ENCODE measurements at places on chromosomes 6 and 20.
A peak's percentile ranks its signal among the peaks of the same experiment; 100 is the strongest.

GRCh38 chr6:26019967-26020328, 57.3 kb downstream of the TRIM38 start:
- DNase-seq = no peak

GRCh38 chr6:111837007-111837406, 36.2 kb downstream of the FYN start:
- peak; percentile 48 for DNase-seq

DNA sequence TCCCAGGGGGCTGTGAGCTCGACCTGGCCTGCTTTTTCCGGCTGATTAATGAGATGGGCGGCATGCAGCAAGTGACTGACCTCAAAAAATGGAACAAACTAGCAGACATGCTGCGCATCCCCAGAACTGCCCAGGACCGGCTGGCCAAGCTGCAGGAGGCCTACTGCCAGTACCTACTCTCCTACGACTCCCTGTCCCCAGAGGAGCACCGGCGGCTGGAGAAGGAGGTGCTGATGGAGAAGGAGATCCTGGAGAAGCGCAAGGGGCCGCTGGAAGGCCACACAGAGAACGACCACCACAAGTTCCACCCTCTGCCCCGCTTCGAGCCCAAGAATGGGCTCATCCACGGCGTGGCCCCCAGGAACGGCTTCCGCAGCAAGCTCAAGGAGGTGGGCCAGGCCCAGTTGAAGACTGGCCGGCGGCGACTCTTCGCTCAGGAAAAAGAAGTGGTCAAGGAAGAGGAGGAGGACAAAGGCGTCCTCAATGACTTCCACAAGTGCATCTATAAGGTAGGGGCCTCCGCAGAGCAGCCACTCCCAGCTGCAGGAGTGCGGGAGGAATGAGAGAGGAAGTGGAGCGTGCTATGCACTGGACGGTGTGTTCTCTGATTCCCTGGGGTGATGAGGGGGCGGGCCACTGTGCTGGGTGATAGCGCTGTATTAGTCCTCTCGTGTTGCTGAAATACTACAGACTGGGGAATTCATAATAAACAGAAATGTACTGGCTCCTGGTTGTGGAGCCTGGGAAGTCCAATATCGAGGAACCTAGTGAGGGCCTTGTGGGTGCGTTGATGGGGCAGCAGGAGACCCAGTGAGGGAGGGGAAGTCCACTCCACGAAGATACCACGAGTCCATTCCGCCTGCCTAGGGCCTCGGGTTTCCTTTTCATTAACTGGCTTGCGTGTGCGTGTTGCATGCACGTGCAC, 161.7 kb downstream of the DTNBP1 start:
- DNase-seq = no peak

- DNase-seq = no peak
Observed at GRCh38 chr20:44402391-44403193, 47.1 kb downstream of the HNF4A start.

DNA sequence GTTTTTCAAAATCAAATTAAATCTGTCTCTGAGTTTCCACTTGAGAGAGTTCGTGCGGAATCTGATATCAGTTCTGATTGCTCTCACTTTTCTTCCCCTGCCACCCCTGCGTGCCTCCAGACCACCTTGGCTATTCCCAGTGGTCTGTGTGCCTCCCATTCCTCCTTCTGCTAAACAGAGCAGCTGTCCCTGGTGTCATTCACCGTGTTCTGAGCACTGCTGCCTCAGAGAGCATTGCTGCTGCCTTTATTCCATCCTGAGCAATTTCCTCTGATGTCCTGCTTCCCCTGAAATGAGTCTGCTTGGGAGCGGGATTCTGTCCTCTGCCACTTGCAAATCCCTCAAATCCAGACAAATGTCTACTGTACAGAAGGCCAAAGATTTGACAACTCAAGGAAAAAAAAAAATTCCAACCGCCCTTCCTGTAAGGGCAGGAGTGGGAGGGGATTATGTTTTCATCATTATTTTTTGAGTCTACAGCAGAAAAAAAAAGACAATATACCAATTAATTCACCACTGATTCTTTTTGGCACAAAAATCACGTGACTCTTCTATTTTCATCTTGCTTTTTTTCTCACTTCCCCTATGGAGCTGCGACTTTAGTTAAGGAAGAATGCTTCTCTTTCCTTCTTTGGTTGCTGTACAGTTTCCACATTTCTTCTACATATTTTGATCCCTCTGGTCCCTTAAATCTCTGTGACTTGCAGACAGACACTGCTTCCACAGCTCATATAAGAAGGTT, 833.0 kb downstream of the EPHA7 start:
- no peak for DNase-seq

DNA sequence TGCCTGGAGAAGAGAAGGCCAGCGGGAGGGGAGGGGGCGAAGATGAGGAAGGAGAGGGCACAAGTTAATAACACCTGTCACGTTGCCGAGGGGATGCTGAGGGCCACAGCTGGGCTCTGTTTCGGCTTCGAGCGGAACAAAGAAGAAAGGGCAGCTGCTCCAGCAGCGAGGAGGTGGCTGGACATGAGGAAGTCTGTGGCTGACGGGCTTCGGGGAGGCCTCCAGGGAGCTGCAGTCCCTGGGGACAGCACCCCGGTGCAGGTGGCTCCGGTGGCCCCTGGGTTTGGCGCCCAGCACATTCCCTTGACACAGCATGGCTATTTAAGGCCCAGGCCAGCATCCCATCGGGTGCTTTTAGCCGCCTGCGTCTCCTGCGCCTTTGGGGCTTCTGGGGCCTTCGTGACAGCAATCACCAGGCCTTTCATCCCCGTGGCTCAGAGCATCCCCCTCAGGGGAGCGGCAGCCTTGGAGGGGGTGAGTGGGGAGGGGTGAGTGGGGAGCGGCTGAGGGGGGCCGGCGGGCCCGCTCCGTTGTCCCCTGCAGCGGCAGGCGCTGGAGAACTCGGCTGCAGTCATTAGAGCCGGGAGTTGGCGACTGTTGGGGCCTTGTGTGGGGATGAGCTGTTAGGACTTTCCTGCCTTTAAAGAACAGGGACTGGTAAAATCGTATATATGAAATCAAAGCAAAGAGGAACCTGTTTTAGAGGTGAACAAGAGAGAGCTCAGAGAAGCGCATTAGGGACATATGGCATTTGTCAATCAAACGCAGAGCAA, 99.0 kb downstream of the TMEM242 start:
- DNase-seq = no peak

- DNase-seq = no peak
Observed at GRCh38 chr6:137856138-137856898, 10.7 kb upstream of the TNFAIP3 start.

GRCh38 chr6:78483553-78484197, 383.7 kb upstream of the IRAK1BP1 start:
- DNase-seq = no peak

DNA sequence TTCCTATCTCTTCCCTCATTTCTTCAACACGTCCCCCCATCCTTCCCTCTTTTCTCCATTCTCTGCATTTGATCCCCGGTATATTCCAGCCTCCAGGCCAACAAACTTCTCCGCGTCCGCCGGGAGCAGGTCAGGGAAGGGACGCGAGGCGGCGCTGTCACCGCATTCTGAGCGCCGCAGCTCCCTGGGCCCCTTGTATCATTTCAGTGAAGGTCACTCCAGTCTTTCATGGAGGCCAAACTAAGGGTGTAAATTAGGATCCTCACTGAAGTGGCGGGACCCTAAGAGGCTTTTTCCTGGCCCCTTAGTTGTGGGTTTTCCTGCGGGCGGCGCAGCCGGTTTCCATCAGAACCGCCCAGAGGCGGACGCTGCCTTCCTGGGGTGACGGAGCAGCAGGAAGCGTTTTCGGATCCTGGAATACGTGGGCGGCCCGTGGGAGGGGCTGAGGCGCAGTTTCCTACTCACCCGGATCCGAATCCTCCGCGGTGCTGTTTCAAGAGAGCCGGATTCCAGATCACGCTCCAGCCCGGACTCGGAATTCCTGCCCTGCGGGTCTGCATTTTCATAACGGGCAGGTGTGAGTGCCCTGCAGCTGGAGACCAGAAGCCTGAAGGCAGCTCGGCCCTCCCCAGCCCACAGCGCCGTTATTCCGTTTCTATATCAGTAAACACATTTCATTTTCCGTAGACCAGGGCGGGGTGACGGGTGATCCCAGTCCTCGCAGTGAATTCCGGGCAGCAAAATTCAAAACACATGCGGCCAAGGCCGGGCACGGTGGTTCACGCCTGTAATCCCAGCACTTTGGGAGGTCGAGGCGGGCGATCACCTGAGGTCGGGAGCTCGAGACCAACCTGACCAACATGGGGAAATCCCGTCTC, 3.6 kb upstream of the MICA start:
- DNase-seq = peak; percentile 51

GRCh38 chr6:47967843-47968242, 143.2 kb downstream of the PTCHD4 start:
- no peak for DNase-seq

- no peak for DNase-seq
Observed at GRCh38 chr6:8207191-8207868, 105.0 kb upstream of the EEF1E1 start.

DNA sequence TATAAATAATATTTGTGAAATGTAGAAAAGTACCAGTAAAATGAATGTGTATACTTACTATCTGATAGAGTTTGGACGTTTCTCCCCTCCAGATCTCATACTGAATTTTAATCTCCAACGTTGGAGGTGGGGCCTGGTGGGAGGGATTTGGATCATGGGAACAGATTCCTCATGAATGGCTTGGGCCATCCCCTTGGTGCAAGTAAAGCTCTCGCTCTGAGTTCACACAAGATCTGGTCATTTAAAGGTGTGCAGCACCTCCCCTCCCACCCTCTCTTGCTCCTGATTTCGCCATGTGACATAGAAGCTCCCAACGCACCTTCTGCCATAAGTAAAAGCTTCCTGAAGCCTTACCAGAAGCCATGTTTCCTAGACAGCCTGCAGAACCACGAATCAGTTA, 219.0 kb downstream of the HACE1 start:
- DNase-seq = no peak

GRCh38 chr6:132388291-132388690, 13.0 kb downstream of the MOXD1 start:
- DNase-seq = no peak

GRCh38 chr6:16585805-16586204, 175.5 kb downstream of the ATXN1 start:
- DNase-seq = peak; percentile 5

GRCh38 chr6:130841128-130841728, 14.0 kb downstream of the SMLR1 start:
- DNase-seq = no peak

Measured in CD4-positive, alpha-beta T cell treated with Interferon alpha-2 for 1 hour (primary cell).